Muscle of leg (tissue), 16 donors: ENCODE measurements at places on chromosomes 3 and 15.

DNA sequence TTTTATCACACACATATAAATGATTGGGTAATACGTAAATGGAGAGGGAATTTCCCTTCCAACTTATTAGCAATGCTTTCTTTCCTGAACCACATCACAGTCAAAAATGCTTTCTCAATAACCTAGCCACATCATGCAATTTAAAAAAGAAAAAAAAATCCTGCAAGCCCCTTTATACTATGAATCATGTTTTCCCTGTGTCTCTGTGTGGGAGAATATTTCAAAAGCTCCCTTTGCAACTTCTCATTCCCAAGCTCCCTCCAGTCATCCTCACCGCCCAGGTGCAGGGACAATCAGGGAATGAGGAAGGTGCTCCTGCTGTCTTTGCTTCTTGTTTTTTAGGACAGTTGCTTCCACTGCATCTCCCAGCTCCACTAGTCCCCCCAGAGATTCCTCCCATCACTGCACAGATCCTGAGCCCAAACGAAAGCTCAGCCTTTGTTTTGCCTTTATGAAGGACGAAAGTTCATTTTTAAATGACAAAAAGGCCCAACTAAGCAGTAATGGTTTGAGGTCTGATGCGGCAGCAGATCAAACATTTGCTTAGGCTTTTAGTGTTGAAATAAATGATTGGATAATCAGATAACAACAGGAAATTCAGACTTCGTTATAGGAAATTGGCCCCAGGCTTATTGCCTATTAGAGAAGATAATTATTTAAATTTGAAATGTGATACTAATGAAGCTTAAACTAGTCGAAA, 47.8 kb upstream of the ADGRG7 start:
- peak; percentile 4 for DNase-seq

- DNase-seq: no peak
Measured at GRCh38 chr15:31267161-31268107, 59.2 kb upstream of the KLF13 start.

DNA sequence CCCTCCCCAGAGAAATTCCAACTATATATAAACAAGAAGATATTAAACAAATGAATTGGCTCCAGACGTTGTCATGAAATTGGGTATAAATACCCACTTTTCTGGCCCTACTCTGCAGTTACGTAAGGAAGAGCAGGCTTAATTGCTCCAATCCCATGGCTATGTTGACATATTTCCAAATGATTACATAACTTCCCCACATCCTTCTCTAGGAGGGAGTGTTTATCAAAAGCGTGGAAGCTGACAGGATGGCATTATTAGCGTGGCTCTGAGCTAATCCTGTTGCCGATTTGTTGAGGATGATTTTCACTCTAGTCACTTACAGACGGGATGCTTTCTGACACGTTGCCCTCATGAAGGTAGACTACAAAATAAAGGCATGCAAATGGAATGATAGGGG, 347.5 kb upstream of the TMCO5A start:
- DNase-seq: peak; percentile 30

GRCh38 chr3:159263750-159264553, 462.1 kb downstream of the MFSD1 start:
- peak; percentile 53 for DNase-seq
